ENCODE measurements at places on chromosomes 11 and 22. TPM values are rescaled to one million over a fixed set of nuclear protein-coding genes. Genes with fewer than 3 reads are reported as not detected.

KRTAP5-7 gene
- polyA plus RNA-seq, result not detected

FAM168A gene
- 2.5 TPM for polyA plus RNA-seq

MISFA gene
- 1.9 TPM for polyA plus RNA-seq

CTSD gene
- 46.8 TPM for polyA plus RNA-seq

UCP3 gene
- 0.21 TPM for polyA plus RNA-seq

MFNG gene
- polyA plus RNA-seq, result 0.20 TPM

RTN4R gene
- 1.2 TPM for polyA plus RNA-seq

CCDC157 gene
- polyA plus RNA-seq, result 0.95 TPM

TTC36 gene
- 0.23 TPM for polyA plus RNA-seq

PGA4 gene
- polyA plus RNA-seq, result not detected

MRPL49 gene
- polyA plus RNA-seq, result 112 TPM

TENM4 gene
- polyA plus RNA-seq, result not detected

APOBEC3H gene
- not detected for polyA plus RNA-seq

SMARCB1 gene
- polyA plus RNA-seq, result 75.3 TPM

GGTLC3 gene
- polyA plus RNA-seq, result not detected

KRTAP5-1 gene
- not detected for polyA plus RNA-seq

PGA3 gene
- polyA plus RNA-seq, result not detected

MIEF1 gene
- 29.1 TPM for polyA plus RNA-seq

OR52H1 gene
- not detected for polyA plus RNA-seq

OR4D5 gene
- polyA plus RNA-seq, result not detected

OTOG gene
- not detected for polyA plus RNA-seq

GALNT18 gene
- not detected for polyA plus RNA-seq

MLC1 gene
- polyA plus RNA-seq, result 0.91 TPM

SLC7A4 gene
- polyA plus RNA-seq, result not detected

MEI1 gene
- 0.68 TPM for polyA plus RNA-seq

CCDC188 gene
- not detected for polyA plus RNA-seq

PTPN5 gene
- polyA plus RNA-seq, result not detected

NPTXR gene
- polyA plus RNA-seq, result 1.7 TPM

IL18 gene
- 8.9 TPM for polyA plus RNA-seq

KRTAP5-10 gene
- polyA plus RNA-seq, result not detected

C11orf16 gene
- 0.05 TPM for polyA plus RNA-seq
